ENCODE measurements at places on chromosomes 11 and 22.

- DNase-seq = peak; percentile 48
These were observed 1.8 kb downstream of the AHNAK start for GRCh38 chr11:62544581-62545436.

DNA sequence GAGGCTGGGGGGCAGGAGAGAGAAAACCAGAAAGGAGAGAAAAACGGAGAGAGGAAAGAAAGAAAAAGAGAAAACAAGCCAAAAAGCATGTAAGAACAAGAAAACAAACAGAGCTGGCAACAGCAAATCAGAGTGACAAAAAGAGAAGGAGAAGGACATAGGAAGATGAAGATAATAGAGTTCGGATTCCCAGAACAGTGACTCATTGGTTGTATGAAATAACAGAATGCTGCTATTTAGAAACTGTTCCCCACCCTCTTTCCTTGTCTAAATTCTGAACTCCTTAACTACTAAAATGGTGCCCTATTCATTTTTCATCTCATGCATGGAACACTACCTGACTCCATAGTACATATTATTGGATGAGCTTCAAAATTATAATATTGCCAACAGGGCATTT lies 317.4 kb downstream of the C11orf87 start:
- DNase-seq = no peak

GRCh38 chr11:19646308-19646707 lies 66.3 kb upstream of the NAV2 start:
- no peak for DNase-seq

DNA sequence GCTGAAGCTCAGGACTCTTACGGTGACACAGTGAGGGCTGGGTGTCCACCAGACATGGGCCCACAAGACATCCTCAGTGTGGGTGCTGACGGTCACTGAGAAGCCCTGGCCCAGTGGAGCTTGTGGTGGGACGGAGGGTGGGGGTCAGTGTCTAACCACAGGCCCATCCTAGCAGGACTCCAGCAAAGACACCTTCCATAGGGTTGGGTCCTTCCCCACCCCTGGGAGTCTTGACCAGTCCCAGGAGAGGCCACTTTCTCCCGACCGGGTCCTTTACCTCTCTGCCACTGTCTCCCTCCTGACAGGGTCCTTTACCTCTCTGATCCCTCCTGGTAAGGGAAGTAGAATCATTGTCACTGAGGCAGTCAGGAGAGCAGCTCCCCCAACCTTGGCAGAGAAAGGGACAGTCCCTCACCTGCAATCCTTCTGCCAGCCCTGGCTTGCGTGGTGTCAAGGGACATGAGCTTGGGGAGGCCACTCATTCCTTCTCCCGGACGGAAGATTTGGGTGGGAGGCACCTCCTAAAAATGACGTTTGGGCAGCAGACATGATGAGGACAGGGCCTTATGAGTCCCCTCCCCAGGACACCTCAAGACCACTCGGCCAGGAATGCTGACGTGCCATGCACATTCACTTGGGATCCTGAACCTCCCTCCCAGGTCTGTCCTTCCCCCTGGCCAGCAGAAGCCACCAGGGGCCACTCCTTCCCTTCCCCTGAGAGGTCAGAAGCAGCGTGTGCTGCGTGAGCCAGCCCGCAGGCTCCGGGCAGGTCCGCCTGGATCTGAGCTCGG lies 91.5 kb upstream of the FGF3 start:
- DNase-seq = no peak

DNA sequence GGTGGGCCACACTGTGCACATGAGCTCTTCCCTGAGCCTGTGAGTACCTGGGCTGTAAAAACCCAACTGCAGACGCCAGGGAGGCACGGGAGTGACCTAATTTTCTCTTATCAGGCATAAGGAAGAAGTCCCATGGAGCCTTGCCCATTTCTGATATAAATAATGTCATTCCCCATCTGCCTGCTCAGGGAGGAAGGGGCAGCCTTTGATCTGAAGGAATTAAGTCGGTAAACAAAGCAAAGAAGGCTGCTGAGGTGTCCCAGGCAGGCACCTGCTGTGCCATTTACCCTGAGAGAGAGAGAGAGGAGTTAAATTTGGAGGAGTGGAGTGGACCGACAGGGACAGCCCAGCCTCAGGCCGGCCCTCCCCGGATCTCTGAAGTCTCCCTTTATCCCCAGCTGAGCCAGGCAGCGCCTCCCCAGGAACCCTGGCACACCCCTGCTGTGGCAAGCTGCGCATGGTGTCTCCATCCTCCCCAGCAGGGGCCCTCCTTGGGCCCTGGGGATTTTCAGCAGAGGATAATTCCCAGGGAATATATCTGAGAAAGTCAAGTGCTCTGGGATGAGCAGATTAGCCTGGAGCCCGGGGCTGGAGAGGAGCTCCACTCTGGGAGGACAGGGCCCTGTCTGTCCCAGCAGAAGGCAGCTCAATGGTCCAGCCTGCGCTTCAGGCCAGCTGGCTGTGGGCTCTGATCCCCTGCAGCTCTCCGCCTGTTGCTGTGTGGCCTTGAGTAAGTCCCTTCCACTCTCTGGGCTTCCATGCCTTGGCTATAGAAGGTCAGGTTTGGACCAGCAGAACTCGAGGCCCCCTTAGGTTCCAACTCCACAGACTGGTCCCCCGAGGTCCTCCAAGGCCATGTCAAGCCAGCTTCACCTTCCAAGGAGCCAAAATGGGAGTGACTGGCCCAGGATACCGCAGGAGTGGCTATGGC lies 17.5 kb upstream of the CABP7 start:
- no peak for DNase-seq

DNA sequence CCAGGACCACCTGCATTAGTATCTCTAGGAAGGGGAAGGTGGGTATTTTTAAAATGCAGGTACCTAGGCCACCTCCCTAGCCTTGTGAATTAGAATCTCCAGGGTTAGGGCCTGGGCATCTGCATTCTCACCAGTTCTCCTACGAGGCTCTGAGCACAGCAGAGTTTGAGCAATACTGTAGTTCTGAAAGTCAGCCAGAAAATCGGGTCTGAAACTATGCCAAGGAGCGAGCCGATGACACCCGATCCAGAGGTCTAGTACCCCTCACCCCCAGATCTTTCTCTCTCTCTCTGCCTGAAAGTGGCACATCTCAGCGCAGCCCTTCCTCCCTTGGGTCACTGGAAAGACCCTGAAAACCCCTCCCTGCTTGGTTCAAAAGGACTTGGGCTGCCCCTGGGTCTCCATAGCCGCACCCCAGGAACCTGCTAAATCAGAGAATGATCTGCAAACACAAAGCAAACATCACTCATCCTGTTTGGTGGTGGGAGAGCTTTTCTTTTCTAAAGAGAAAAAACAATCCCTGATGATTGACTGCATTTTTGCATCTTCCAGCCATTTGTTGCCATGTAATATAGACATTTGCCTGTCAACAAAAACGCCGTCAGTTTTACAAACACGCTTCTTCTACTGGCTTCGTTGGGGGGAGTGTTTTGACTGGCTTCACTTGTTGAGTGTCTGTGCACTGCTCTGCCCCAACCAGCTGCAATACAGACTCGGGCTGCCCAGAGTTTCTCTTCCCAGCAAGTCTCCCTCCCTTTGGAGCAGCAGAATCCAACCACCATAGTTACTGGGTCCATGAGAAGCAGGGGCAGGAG lies 229.9 kb downstream of the MN1 start:
- no peak for DNase-seq

DNA sequence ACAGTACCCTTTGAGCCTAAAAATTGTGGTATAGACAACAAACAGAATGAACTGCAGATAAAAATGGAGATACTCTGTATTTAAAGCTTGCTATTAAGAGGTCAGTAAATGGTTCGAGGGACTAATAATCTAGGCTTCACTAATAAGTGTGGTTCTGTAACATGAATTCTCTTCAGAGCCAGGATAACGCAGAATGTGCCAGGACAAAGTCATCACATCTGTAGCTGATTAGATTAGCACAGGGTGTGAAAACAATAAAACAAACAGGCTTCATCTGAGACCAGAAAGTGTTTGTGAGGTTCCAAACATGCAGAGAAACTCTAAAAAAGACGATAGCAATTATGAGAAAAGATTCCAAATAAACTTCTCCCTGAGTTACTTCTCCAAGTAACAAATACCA lies 89.1 kb upstream of the LUZP2 start:
- DNase-seq = no peak

GRCh38 chr11:118148856-118149255 lies 3.8 kb downstream of the SCN4B start:
- DNase-seq = no peak

DNA sequence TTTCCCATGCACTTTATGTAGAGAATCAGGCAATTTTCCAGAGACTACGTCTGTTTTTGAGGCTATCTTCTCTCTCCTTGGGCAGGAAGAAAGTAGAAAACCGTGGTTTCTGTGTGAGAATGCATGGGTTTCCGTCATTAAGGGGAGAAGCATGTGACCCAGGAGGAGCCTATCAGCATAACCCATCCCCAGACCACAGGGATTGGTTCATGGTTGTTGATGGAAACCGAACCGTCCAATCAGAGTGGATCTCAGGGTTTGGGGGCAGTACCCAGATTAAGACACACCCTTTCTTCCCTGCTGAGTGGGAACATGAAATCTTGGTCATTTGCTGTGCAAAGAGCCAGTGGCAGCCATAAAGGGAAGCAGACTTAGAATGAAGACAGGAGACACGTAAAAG lies 517.8 kb downstream of the MN1 start:
- no peak for DNase-seq

GRCh38 chr11:15837901-15838489 lies 518.4 kb downstream of the SOX6 start:
- no peak for DNase-seq

GRCh38 chr11:9203691-9204311 lies 61.3 kb downstream of the DENND5A start:
- no peak for DNase-seq

DNA sequence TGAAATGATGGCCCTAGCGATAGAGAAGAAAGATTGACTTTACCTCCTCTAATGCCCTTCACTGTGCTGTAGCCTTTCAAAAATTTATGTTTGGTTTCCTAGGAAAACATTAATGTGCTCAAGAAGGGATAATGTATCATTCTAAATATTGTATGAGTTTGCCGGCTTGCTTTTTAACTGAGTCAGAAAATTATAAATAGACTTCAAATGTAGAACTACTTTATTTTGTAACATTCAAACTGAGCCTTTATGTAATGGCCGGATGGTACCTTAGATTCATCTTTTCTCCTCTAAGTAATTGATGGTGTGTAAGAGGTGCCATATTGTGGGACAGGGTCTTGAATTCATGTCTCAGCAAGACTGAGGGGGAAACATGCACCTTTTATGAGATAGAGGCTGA lies 57.7 kb downstream of the BID start:
- DNase-seq = no peak

All from activated CD4-positive, alpha-beta T cell treated with anti-CD3 and anti-CD28 coated beads, Interleukin-2, Interleukin-4, amounts not matched to agents 100 ng/mL and 50 ng/mL, durations not matched to agents 16 hours and 8 hours (primary cell).